Fibroblast of skin of left biceps (primary cell): ENCODE measurements at places on chromosomes 13 and 19.

DNA sequence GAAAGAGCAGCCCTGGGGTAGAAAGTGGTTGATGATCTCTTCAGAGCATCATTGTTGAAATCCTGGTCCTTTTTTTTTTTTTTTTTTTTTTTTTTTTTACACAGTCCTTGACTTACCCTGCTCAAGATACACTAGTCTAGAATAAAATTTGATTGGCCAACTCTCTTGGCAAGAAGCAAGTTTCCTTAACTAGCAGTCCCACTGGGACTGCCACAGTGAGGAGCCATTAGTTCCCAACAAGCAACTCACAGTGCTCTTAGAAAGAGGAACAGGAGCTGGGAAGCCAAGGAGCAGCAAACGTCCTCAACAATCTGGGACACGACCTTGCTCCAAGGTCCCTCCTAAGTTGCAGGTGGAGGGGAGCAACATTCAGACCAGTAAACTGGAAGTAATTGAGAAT, 47.9 kb upstream of the INTS6 start:
- DNase-seq, result no peak

- DNase-seq, result no peak
These were observed 91.4 kb upstream of the CACNA1A start for GRCh38 chr19:13597640-13598039.

DNA sequence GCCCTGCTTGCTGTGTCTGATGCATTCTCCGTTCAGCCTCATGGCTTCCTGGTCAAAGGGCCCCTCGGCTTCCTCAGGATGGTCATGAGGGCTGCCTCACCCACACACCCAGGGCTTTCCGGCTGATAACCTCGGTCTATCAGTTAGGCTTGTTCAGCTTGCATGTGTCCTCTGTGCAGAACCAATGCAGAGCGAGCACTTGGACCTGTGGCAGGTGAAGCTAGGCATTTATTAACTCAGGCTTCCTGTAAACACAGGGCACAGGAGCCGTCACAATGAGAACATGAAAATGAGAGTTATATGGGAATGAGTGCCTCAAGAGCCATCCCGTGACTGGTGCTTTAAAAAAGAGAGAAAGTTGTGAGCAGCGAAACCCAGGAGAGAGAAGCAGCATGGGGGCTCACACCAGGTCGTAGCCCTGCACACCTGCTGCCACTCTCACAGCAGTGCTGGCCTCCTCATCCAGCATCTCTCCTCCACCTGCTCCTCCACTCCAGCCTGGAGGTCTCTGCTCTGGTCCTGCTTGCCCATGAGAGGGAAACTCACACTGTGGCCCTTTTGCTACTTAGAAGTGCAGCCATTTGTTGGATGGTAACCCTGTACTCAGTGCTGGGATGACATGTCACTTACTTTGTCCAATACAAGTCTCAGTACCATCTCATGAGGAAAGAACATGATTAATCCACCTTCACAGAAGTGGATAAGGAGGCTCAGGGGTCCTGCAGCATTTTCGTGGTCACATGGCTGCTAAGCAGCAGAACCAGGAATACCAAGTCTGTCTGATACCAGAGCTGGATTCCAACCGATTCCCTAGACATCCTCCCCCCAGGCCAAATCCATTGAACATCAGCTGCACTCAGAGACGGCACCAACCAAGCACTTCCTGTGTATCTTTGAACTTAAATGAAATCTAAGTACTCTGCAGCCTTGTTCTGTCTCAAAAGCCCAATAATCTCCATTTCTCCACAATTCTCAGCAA, 50.5 kb upstream of the IRS2 start:
- no peak for DNase-seq

DNA sequence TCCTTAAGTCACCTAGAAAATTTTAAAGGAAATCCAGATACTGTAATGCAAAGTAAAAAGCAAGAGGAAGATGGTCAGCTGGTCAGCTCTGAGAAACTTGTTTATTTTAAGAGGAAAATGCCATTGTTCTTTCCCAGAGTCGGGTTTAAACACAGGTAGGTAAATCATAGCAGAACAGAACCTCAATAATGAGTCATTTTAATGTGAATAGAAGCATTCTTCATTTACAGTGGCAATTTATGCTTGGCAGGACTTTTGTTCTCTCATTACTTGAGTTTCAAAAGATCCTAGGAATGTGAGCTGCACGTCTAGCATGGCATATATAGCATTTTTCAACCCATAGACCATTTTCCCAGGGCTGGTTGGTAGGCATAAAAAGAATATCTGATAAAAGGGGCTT, 132.3 kb downstream of the LIG4 start:
- DNase-seq, result no peak

DNA sequence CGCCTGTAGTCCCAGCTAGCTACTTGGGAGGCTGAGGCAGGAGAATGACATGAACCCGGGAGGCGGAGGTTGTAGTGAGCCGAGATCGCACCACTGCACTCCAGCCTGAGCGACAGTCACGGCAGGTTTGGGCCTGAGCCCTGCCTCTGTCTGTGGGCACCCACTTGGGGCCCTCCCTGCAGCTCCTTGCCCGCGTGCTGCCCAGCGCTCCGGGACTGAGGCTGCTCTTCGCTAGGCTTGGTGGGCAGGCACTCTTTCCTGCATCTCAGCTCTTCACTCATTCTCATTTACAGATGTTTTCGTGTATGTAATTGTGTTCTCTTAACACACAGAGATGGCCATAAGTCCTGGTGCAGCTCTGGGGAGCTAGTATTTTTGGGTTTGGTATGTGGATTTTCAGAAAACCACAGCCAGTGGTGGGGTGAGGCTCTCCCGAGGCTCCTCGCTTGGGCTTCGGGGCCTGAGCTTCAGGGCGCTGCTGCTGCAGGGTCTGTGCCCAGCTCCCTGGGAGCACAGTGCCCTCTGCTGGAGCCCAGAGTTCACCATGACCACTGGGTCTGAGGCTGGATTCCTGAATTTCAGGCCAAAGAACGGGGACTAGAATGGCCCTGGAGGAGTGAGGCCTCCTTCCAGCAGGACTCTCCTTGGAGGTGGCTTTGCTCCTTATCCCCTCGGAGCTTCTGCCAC, 15.2 kb downstream of the UPF1 start:
- DNase-seq, result peak; percentile 47

DNA sequence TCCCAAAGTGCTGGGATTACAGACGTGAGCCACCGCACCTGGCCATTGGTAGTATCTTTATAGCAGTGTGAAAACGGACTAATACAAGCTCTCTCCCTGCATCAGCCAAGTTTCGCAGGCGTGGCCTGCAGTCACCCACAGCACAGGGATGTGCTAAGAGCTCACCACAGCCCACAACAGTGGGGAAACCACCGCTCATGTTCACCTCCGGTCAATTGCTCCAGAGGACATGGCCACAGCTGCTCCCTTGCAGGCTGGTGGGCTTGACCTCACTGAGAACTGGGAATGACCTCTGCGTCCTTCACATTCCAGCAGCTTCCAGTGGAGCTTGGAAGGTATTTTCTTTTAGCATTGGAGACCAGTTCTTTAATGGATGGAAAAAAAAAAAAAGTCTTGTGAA, 156.4 kb downstream of the KCTD15 start:
- no peak for DNase-seq

DNA sequence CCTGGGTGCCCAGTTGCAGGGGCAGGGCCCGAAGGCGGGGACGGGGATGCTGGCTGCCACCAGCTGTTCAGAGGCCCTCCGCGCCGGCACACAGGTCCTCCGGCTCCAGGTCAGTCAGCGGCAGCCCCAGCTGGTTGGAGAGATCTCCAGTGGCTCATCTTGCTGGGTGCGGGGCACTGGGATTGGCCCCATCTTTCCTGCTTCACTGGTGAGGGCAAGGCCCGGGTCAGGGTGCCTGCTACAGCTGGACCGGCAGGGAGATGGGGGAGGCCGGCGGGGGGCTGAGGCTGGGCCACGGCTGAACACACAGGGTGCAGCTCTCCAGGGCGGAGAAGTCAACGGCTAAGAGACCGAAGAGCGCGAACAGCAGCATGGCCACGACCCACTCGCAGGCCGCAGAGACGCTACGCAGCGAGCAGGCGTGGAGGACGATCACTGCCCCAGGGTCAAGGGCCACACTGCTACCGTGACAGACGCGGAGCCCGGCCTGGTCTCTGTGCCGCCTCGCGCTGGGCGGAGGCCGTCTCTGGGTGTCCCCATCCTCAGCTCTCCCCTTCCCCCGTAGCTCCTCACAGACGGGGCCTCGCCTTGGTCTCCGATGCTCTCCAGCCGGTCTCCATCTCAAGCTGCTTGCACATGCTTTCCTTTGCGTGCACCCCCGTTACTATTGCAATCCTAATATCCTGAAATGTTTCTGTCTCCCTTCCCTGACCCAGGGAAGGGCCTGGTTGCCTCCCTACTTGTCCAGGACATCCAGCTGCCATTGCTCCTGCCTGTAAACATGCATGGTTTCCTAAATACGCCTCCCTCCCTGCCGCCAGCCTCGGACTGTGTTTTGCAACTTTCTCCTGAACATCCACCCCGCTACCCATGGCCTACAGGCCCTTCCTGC, 12.3 kb downstream of the TMEM150B start:
- no peak for DNase-seq

DNA sequence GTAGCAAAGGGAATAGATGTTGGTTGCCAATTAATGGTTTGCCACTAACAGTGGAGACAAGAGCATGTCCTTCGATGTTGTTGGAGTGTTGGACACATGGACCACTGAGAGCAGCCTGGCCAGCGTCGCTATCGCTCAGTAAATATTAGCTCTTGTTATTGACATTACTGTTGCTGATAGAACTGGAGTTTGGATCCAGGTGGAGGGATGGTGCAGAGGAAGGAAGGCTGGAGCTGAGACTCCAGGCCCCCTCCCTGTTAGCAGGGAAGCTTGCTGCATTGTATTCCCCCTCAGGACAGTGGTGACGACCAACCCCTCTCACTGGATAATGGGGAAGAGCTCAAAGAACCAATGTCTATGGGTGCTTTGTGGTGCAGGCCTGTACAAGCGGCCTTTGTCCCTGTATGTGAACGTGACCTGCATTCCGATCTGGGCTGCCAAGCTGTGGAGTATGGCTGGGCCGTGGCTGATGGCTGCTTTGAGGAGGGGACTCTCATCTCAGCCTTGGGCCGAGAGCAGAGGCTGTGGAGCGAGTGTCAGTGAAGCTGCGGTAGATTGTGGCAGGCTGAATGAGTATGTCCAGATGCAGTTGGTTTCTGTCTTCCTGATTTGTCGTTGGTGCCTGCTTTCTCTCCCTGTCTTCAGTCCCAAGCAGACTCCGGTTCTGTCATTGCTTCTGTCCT, 7.0 kb downstream of the CLASRP start:
- DNase-seq, result no peak

DNA sequence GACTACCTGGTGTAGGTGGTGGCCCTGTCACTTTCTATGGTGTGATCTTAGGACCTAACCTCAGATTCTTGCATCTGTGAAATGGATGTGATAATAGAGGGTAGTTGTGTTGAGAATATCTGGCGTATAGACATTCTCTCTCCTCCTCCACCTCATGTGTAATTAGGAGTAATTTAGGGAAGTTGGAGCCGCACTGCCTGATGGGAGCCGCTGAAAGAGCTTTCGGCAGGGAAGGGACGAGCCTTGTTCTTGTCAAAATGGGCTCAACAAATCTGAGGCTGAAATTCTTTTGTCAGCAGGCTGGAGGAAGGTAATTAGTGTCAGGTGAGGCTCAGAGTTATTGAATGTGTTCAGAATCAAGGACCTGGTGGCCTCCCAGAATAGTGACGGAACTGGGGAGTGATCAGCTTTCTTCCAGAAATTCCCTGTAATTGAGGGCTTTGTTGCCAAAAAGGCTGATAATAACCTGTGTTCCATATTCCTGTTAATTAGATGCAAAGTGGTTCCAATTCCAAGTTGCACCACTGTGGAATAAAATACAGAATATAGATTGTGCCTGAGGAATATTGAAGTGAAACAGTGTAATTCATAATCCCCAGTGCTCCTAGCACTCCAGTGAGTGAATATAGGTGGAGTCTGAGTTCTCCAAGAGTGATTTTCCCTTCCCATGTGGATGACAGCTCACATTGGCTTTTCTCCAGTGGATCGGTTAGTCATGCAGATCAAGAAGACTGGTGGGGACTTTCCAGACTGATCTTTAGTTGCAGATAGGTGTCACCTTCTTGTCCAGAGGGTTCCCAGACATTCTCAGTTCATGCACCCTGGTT, 47.5 kb downstream of the SPATA13 start:
- DNase-seq, result peak; percentile 58

DNA sequence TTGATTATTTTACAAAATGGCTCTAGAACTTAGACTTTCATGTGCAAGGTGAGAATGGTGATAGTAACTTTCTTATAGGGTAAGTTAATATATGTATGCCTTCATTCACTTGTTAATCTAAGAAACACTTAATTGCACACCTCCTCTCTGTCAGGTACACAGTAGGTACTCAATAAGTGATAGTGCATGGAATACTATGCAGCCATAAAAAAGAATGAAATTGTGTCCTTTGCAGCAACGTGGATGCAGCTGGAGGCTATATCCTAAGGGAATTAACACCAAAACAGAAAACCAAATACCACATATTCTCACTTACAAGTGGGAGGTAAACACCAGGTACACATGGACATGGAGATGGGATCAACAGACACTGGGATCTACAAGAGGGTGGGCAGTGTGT, 17.6 kb upstream of the VSTM2B start:
- no peak for DNase-seq

- DNase-seq, result no peak
These were observed 13.3 kb upstream of the MISP start for GRCh38 chr19:737591-738093.

- DNase-seq, result no peak
These were observed 84.5 kb downstream of the DOCK9 start for GRCh38 chr13:98893371-98893770.

GRCh38 chr19:31725051-31725450, 375.8 kb upstream of the TSHZ3 start:
- no peak for DNase-seq

DNA sequence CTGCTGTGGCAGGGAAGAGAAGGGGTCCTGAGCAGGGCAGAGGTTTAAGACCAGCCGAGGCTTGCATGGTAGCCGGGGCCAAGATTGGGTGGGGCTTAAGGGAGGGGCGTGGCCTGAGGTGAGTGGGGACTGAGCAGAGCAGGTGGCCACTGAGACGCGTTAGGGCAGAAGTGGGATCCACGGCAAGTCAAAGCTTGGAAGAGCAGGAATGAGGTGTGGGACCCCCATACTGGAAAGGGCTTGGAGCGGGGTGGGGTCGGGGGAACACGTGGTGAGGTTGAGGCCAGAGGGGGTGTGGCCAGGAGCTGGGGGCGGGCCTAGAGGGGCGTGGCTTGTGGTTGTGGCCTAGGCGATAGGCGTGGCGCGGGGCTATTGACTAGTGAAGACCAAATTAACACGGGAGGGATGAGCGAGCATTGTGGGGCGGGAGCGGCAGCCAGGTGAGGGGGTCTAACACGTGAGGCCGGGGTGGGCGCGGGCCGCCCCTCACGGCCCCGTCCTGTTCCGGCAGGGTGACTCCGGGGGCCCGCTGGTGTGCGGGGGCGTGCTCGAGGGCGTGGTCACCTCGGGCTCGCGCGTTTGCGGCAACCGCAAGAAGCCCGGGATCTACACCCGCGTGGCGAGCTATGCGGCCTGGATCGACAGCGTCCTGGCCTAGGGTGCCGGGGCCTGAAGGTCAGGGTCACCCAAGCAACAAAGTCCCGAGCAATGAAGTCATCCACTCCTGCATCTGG, 3.3 kb downstream of the CFD start:
- no peak for DNase-seq
